ENCODE measurements at places on chromosomes 1 and 21.

DNA sequence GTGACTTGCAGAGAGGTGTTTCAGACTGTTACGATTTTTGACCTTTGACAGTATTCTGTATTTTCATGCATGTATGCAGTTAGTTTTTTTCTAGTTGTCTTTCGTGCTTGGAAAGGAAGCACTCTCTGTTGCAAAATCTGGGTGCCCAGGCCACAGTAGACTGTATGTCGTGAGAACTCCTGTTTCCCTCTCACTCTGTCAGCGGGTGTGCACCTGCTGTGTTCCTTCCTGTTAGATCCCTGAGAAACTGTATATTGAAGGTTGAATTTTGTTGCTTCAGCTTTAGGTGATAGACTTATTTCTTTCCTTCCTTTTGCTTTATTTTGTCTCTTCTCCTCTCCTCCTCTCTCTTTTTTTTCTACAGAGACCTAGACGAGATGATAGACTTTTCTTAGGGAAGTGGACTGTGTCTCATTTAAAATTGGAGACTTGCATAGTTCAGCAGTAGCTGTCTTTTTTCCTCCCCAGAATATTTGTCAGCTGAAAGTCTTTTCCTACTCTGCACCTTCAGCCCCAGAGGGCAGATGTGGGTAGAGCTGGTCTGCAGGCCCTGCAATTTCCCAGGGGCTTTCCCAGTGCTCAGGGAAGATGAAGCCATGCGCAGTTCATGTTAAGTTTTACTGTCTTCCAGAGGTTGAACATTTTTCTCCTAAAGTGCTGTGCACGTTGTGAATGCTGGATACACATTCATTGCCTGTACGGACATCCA is 1.4 kb downstream of the TRAPPC10 start:
- DNase-seq = peak; percentile 52

DNA sequence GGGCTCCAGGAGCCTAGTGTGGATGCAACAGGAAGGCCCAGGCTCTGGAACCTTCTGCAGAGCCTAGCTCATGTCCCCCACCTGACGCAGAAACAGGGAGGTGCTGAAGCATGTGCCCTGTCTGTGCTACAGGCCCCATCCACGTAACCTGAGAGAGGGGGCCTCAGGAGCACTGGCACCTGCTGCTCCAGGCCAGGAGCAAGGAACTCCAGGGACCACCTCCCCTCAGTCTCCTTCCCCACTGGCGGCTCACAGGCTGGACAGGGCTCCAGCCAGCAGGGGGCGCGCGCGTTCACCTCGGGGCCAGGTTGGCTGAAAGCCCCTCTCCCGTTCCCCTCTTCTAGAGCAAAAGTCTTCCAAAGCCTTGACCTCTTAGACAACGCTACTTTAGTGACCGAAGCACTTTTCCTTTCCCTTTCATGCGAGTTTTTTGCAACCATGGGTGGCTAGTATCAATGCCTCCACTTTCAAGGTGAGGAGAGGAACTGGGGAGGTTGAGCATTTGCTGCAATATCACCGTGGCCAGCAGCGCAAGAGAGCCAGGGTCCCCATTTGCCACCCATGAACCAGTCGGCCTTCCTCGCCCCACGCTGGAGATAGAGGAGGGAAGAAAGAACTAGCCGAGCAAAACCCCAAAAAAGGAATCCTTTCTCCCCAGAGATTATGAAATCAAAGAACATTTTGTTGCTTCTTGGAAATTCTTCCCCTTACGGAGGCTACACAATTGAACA is 52.4 kb upstream of the GPR157 start:
- DNase-seq = peak; percentile 62

GRCh38 chr1:241225741-241226140 is 131.3 kb downstream of the RGS7 start:
- no peak for DNase-seq

GRCh38 chr1:46399307-46399706 is 5.2 kb downstream of the FAAH start:
- no peak for DNase-seq

DNA sequence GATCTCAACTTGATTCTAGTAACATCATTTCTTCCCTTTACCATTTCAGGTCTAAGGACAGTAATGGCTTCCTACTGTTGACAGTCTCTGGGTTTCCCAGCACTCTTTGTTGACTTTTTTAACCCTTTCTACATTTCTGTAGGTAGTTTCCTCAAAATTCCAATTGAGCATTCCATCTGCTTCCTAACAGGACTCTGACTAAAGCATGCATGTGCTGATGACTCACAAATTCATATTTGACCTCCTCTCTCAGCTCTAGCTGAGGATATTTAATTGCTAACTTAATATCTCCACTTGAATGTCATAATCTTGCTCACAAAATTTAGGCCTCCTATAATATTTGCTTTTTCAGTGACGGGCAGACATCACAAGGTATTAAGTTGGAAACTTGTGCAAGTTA is 93.3 kb upstream of the ZNHIT6 start:
- no peak for DNase-seq
